Stimulated activated CD4-positive, alpha-beta T cell treated with anti-CD3 and anti-CD28 coated beads, Interleukin-15, amount 100 ng/mL, for 1 hour (primary cell): ENCODE measurements at places on chromosomes 3 and 15.

GRCh38 chr15:40277471-40277870 is 5.4 kb downstream of the ANKRD63 start:
- no peak for DNase-seq

DNA sequence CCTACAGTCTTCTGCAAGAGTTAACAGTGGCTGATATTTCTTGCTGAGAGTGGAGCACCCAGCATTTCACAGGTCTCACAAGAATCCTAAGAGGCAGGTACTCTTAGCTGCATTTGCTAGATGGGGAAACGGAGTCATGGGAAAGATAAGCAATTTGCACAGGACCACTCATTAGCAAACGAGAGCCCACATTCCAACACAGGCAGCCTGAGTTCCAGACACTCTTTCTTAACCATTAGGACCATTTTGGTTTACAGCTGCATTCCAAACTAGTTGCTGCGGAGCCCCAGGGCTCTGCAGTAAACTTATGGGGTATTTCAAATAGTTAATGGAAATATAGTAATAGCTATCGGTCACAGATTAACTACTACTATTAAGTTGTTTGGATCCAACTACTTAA is 42.5 kb downstream of the LYZL4 start:
- no peak for DNase-seq

DNA sequence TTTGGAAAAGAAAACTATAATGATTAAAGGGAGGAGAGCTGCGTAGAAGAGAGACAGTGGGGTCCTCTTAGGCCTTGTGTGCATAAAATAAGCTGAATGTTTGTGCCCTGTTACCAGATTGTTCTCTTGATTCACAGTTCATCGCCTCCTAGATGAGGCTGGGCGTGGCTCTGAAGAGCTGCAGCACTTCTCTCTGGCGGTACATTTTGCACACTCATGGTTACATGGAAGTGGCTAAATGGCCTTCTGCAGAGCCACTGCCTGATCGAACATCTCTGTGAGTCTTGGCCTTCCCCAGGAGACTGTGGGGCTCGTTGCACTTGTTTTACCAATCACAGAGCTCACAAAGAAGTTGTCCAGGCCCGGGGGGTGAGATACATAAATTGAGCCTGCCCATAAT is 208.8 kb downstream of the GABRG3 start:
- DNase-seq = no peak

DNA sequence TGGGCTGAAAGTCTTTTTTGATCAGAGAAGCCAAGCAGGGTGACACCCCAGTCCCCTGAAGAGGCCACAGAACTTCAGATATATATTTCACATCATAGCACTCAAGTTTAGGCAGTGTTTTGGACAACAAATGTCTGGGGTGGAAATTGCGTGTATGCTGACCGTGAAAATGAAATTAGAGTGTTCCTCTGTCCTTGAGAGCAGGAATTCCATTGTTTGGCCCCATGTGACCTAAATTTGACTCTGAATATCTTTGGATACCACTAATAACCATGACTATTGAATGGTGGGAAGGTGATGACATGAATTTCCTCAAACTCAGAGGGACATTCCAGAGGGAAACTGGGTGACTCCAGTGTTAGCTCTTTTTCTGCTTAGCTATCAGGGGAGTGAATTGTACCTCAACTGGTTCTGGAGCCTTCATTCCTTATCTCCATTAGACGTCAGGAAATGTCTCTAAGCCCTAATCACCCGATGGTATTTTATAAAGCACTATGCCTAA is 263.5 kb upstream of the RASGRP1 start:
- DNase-seq = no peak
